ENCODE measurements at places on chromosomes 16 and 17. TPM values are rescaled to one million over a fixed set of nuclear protein-coding genes. Genes with fewer than 3 reads are reported as not detected.

Gene DYNLRB2
- not detected for total RNA-seq

Gene PYY
- total RNA-seq = not detected

Gene TPSG1
- total RNA-seq = not detected

Gene DHX58
- 6.8 TPM for total RNA-seq

Gene NFATC3
- 12.4 TPM for total RNA-seq

Gene TBC1D3C
- not detected for total RNA-seq

Gene SLC25A10
- total RNA-seq = 8.0 TPM

Gene PRSS53
- total RNA-seq = 9.6 TPM

Gene GPR139
- total RNA-seq = not detected

Gene GAS7
- total RNA-seq = 2.8 TPM

Gene AIPL1
- total RNA-seq = not detected

Gene CHP2
- not detected for total RNA-seq

Gene PIRT
- total RNA-seq = not detected

Gene METRNL
- 238 TPM for total RNA-seq

Gene NLRC5
- total RNA-seq = 34.4 TPM

Gene POLR3K
- 4.2 TPM for total RNA-seq

Gene STH
- total RNA-seq = not detected

Gene METTL2A
- 22.7 TPM for total RNA-seq

Gene MT1H
- total RNA-seq = not detected

Gene ZPBP2
- not detected for total RNA-seq

Gene RHBDF1
- 49.9 TPM for total RNA-seq

Gene GFAP
- 1.5 TPM for total RNA-seq

Gene KRTAP4-7
- total RNA-seq = not detected

Gene GRB2
- total RNA-seq = 83.1 TPM

Gene SEPTIN1
- total RNA-seq = 0.59 TPM

Gene GPRC5B
- total RNA-seq = 18.7 TPM

Gene HOXB5
- total RNA-seq = not detected

Gene TMC7
- total RNA-seq = 0.69 TPM

Measured in smooth muscle cell of the umbilical artery (primary cell).